PC-3 (cell line): ENCODE measurements at places on chromosomes 1 and 21. TPM values are rescaled to one million over a fixed set of nuclear protein-coding genes. Genes with fewer than 3 reads are reported as not detected.

Gene TFF2
- 21.1 and 22.9 TPM in 2 replicates for total RNA-seq

GRCh38 chr1:167057241-167057688, 32.9 kb downstream of the GPA33 start:
- H3K36me3 ChIP-seq = no peaks in the 10 kb centered on the region
- no peak overlapping the region for H3K27ac ChIP-seq
- H3K27me3 ChIP-seq = no peaks in the 10 kb centered on the region
- no peak overlapping the region for H3K4me3 ChIP-seq
- peaks cover 14% of the 10 kb centered on the region for H3K4me1 ChIP-seq
- DNase-seq = peak; percentile 76

Gene TMEM52
- 22.6 and 29.1 TPM in 2 replicates for total RNA-seq

DNA sequence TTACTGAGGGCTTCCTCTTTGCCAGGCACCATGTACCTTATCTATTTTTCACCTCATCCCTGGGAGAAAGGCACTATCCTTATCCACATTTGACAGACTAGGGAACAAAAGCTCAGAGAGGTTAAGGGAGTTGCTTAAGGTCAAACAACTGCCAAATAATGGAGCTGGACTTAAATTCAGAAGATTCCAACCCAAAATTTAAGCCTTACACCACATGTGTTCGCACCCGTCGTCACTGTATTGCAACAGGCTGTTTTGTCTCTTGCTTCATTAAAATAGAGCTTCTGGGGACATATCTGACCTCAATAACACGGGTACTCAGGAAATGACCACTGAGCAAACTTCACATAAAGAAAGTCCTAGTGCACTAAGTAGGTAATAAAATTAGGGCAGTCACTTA, 62.0 kb downstream of the TRABD2B start:
- no peak for DNase-seq
- no peaks in the 10 kb centered on the region for H3K36me3 ChIP-seq
- H3K4me3 ChIP-seq = no peak overlapping the region
- no peaks in the 10 kb centered on the region for H3K27me3 ChIP-seq

DNA sequence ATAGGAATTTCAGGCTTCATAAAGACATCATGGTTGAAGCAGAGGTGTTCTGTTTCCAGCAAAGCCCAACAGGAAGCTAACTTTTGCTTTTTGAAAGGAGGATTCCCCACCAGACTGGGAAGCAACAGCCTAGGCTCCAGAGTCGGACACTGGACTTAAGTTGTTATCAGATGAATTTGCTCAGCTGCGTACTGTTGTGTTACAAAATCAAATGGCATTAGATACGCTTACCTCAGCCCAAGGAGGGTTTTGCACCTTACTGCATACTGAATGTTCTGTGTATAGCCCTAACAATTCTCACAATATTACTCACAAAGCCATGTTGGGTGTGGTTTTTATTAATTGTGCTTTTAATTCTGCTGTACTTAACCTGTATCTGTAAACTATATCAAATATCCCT, 547 bp upstream of the CHIA start:
- no peak for DNase-seq
- no peaks in the 10 kb centered on the region for H3K36me3 ChIP-seq
- no peaks in the 10 kb centered on the region for H3K27me3 ChIP-seq
- no peak overlapping the region for H3K27ac ChIP-seq
- H3K4me3 ChIP-seq = no peak overlapping the region

DNA sequence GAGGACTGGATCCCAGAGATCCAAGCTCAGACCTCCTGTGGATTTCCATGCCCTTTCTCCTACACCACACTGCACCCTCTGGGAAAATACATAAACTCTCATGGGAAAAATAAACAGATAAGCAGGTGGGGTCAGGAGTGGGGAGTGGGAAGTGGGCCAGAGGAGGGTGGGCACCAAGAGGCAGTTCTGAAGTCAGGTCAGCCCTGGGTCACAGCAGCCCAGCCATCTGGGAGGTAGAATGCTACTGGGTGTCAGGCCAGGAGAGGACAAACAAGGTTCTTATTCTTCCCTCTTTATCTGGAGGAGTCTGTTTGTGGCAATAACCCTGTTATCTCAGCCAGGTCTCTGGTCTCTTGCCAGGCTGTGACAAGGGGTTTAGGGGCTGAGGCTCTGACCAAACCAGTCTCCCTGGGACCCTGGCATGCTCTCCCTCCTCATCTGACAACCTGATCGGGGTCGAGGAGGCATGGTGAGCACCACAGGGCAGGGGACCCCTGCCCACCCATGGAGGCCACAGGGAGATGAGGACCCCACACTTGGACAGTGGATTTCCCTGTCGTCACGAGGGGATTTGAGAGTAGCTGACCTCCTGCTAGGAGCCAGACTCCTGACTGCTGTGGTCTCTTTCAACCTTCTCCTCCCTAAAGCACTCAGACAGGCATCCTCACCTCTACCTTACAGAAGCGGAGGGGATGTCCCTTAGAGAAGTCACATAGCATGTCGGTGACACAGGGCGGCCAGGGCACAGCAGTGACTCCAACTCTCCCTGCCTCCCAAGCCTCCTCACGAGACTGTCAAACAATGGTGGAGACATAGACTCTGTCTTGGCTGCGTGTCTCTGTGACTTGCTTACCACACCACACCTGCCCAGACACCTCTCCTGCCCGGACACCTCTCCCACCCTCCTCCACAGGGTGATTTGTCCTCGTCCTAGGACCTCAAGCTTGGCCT, 51.3 kb upstream of the IFFO2 start:
- H3K4me1 ChIP-seq = peaks cover 54% of the 10 kb centered on the region
- peak overlapping the region; percentile 74 for H3K27ac ChIP-seq
- peak; percentile 44 for DNase-seq
- H3K36me3 ChIP-seq = no peaks in the 10 kb centered on the region
- H3K27me3 ChIP-seq = no peaks in the 10 kb centered on the region

- H3K27ac ChIP-seq = no peak overlapping the region
- DNase-seq = peak; percentile 56
- H3K27me3 ChIP-seq = no peaks in the 10 kb centered on the region
- no peaks in the 10 kb centered on the region for H3K36me3 ChIP-seq
- no peaks in the 10 kb centered on the region for H3K4me1 ChIP-seq
Measured at GRCh38 chr1:29398431-29398830, 162.1 kb downstream of the PTPRU start.

Gene CRNN
- not detected in 2 replicates for total RNA-seq

Gene APCS
- not detected in 2 replicates for total RNA-seq

DNA sequence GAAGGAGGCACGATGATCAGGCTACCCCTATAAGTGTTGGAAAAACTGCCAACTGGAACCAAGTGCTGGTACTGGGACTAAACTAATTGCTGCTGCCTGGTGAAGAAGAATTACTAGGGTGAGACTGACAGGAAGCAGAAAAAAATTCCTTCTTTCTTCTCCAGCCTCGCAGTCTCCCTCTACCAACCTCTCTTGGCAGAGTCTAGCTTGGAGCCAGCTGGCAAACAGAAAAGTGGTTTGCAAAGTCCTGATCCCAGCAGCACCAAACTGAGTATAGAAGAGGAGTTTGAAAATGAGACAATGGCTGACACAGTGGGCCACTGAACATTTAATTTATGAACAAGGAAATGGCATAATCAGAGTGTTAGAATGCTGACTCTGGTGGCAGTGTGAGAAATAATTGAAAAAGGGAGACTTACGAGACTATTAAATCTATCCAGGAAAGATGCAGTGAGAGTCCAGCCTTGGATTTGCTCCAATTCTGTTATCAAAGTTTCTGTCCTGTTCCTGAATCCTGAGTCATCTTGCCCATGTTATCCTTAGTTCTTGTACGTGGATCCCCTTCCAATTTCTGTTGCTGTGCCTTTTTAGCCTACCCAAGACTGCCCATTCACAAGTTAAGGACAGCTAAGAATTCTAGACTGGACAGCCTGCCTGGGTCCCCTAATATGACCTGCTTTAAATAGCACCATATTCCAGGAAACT, 23.7 kb upstream of the DISP1 start:
- no peak for DNase-seq
- H3K27ac ChIP-seq = no peak overlapping the region
- H3K4me3 ChIP-seq = no peak overlapping the region
- H3K4me1 ChIP-seq = peaks cover 3% of the 10 kb centered on the region
- no peaks in the 10 kb centered on the region for H3K36me3 ChIP-seq

Gene KDM5B
- total RNA-seq = 41.4 and 42.6 TPM in 2 replicates

Gene LCA5L
- 0.40 and 0.98 TPM in 2 replicates for total RNA-seq

GRCh38 chr1:180530501-180530900, 28.1 kb upstream of the ACBD6 start:
- H3K4me1 ChIP-seq = peaks cover 7% of the 10 kb centered on the region; the same call in 1 of the 2 replicates
- DNase-seq = peak; percentile 72
- no peaks in the 10 kb centered on the region for H3K27me3 ChIP-seq
- no peak overlapping the region for H3K27ac ChIP-seq

DNA sequence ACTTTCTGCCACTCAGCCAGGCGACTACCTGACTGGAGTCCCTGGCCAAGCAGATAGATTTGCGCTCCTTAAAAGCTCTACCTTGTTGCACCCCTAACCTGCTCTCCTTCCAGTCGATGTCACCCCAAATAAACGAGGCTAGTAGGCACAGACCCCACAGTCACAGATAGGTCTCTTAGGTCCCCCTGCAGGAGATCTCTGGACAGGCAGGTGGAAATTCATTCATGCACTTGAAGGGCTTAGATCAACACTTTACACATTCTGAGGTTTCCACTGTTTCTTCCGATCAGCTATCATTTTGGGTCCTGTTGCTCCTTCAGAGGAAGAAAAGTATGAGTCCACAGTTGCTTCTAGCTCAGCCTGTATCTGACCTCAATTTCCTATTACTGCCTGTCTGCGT, 272.6 kb upstream of the FMN2 start:
- H3K27me3 ChIP-seq = no peaks in the 10 kb centered on the region
- no peak for DNase-seq
- no peak overlapping the region for H3K4me3 ChIP-seq
- no peak overlapping the region for H3K27ac ChIP-seq

- H3K36me3 ChIP-seq = no peaks in the 10 kb centered on the region
- H3K4me1 ChIP-seq = no peaks in the 10 kb centered on the region
- no peak for DNase-seq
- no peak overlapping the region for H3K4me3 ChIP-seq
- no peak overlapping the region for H3K27ac ChIP-seq
Measured at GRCh38 chr1:184567637-184568036, 180.8 kb downstream of the C1orf21 start.

GRCh38 chr1:116674011-116674531, 6.5 kb upstream of the IGSF3 start:
- H3K4me1 ChIP-seq = peaks cover 14% of the 10 kb centered on the region
- no peaks in the 10 kb centered on the region for H3K27me3 ChIP-seq
- DNase-seq = no peak
- H3K4me3 ChIP-seq = no peak overlapping the region
- no peaks in the 10 kb centered on the region for H3K36me3 ChIP-seq

DNA sequence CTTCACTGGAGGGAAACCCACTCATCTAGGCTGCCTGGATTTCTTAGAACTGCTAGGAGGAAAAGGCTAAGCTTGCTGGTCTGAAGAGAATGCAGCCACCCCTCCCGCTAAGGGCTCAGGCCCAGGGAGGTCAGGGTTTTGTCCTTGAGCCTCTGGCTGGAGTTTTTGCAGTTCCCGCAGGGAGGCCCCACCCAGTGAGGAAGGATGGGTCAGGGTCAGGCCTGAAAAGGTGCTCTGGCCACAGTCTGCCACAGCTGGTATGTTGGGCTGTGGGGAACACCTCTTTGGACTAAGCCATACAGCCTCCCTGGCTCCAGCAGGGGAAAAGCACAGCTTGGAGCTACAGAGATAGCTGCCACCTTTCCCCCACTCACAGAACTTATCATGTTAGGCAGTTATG, 71.4 kb upstream of the PAPPA2 start:
- DNase-seq = no peak
- no peaks in the 10 kb centered on the region for H3K36me3 ChIP-seq
- H3K4me1 ChIP-seq = no peaks in the 10 kb centered on the region
- no peaks in the 10 kb centered on the region for H3K27me3 ChIP-seq

Gene CHODL
- not detected in 2 replicates for total RNA-seq

Gene DHRS3
- 105 and 116 TPM in 2 replicates for total RNA-seq
